ENCODE measurements at places on chromosomes 13 and 19. TPM values are rescaled to one million over a fixed set of nuclear protein-coding genes. Genes with fewer than 3 reads are reported as not detected.

The SIGLEC9 gene
- total RNA-seq: not detected

The ATXN8OS gene
- total RNA-seq: not detected

The APOE gene
- 2.3 TPM for total RNA-seq

The ZNF541 gene
- total RNA-seq: 0.89 TPM

The LILRA1 gene
- not detected for total RNA-seq

The POU2F2 gene
- total RNA-seq: 1.5 TPM

The HPN gene
- total RNA-seq: not detected

The MAST1 gene
- total RNA-seq: 0.28 TPM

The PDE4A gene
- total RNA-seq: 6.2 TPM

The HSPB6 gene
- 77.2 TPM for total RNA-seq

The BCL3 gene
- total RNA-seq: 9.6 TPM

The ZFR2 gene
- not detected for total RNA-seq

The C13orf46 gene
- total RNA-seq: 0.59 TPM

The APOC4 gene
- not detected for total RNA-seq

The ATP1A3 gene
- 0.14 TPM for total RNA-seq

The GRIN2D gene
- total RNA-seq: 1.5 TPM

The MCEMP1 gene
- not detected for total RNA-seq

The CPB2 gene
- not detected for total RNA-seq

The GNA15 gene
- under 0.01 TPM for total RNA-seq

The CD22 gene
- 0.55 TPM for total RNA-seq

All from smooth muscle cell of the umbilical artery (primary cell).